ENCODE measurements at places on chromosomes 12 and 14. TPM values are rescaled to one million over a fixed set of nuclear protein-coding genes. Genes with fewer than 3 reads are reported as not detected.
A peak's percentile ranks its signal among the peaks of the same experiment; 100 is the strongest.

DNA sequence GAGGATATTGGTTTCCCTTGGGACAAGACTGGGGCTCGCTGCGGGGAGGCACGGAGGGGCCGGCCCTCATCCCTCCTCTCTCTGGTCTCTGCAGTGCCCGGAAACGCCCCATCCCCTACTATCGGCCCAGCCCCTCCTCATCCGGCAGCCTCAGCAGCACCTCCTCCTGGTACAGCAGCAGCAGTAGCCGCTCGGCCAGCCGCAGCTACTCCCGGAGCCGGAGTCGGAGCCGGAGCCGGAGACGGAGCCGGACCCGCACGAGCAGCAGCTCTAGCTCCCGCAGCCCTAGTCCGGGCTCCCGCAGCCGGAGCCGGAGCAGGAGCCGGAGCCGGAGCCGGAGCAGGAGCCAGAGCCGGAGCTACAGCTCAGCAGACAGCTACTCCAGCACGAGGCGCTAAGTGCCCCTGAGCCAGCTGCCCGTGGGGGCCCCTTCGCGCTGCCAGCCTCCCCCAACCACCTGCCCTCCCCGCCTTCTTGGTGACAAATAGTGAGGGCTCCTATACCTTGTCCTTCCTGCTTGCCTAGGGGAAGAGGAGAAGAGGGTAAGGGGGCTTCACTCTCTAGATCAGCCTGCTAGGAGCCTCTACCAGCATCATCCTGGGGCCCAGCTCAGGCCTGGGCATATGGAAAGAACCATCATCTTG is 22.2 kb upstream of the HSPB8 start:
- DNase-seq = no peak

Gene ANKRD33
- not detected for total RNA-seq

DNA sequence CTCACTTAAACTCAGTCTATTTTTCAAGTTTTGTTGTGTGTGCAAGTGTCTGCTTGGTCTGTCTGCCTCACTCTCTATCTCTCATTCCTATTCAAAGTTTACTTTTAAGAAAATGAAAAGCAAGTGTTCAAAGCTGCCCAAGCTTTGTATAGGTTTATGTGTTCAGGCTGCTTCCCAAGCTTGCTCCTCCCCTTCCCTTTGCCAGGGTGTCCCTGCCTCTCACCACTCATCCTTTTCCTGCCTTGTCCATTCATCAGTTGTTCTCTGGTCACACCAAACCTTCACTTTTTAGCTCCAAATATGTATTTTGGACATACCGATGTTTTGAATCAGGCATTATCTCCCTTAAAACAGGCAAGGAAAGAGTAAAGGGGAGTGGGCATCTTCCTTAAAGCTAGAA is 41.3 kb downstream of the STK38L start:
- no peak for DNase-seq

- no peak for DNase-seq
Measured at GRCh38 chr12:6440391-6440790, 4.4 kb upstream of the CD27 start.

DNA sequence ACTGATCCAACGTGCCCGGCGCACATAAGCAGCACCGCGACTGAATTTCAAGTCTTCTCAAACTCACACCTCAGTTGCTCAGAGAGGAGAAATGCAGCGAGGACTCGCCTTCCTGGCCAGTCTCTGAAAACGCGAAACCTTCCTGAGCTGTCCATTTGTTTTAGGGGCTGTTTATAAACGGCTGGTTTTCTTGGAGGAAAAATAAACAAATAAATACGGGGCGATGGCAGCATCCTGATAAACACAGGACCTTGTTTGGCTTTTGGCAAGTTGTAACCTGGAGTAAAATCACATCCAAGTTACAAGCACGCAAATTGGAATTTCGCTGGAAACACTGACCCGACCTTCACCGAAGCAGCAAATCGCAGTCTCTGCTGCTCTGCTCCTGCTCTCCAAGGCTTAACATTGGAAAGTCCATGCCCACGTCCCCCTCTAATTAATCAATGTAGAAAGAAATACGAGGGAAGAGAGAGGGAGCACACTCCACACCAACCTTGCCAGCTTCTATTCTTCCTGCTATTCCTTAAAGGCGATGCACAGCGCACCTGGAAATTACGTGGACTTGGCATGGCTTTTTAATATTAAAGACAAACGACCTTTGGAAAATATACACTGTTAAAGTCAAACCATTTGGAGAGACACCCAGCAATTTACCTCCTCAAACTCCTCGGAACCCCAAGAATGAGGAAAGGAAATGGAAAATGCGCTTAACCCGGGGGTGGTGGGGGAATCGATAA is 248.8 kb downstream of the APAF1 start:
- no peak for DNase-seq

- peak; percentile 87 for DNase-seq
Measured at GRCh38 chr14:75522224-75522982, at the start of gene BATF. Gene BATF (plus strand): TSS chr14:75522469. CDS start chr14:75522683, 214 bp downstream.

DNA sequence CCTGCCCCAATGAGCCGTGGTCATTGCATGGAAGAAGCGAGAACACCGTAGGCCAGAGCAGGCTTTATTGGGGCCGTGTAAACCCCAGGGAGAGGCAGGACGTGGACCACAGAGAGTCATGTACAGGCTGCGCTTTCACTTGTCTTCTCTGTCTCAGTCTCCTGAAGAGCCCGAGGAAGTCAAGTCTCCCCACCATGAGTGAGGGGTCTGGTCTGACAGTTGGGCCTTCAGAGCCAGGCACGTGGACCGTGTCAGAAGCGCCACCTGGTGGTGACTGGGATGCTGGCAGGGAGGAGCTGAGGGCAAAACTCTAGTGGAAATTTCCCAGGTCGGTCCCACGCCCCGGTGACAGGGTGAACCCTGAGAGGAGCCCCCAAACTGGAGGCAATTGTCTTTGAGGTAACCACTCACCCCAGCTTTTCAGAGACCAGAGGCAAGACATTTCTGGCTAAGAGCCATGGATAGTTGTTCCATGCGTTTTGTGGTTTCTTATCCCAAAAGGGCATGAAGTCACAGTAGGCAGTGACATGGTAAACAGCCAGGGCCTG is 17.4 kb downstream of the RPS6KL1 start:
- peak; percentile 86 for DNase-seq

Gene ADAM21
- 0.39 TPM for total RNA-seq

DNA sequence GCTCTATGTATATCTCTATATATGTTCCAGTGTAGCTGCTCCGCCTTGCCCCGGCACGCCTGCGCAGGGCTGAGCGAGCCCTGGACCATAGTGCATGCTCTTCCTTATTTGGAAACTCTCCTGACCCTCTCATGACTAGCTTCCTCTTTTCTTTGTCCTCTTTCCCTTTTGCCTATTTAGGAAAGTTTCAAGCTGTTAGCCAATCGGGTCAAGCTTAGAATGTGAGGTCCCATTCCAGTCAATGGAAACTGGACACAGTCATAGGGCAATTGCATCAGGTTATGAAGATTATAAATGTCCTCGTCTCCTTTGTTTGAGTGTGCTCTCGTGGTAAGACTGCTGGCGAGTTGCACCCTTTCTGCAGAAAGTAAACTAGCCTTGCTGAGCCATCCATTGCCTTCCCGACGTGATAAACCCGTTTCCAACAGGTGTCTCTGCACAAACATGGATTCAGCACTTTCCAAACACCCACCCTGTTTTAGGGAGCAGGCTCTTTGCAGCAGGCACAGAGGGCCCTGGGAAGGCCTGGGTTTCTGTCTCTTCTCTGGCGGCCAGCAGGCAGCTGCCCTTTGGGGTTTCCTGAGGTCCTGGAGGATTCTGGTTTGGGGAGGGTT is 30.9 kb downstream of the CCDC92 start:
- peak; percentile 31 for DNase-seq

DNA sequence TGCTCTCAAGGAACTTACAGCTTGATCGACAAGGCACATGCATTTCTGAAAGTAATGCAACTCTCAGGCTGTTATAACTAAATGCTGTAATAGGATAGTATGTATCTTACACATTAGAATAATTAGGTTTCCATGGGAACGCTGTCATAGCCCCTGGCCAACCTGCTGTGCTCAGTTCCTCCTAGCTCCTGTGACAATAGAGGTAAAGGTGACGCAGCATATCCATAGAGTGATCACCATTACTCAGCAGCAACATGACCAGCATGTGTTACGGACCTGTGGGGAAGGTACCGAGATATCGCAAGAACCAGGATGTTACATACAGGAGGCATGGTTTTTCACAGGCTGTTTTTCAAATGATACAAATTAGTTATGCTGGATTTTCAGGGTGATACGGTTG is 150.7 kb downstream of the CAND1 start:
- no peak for DNase-seq

- no peak for DNase-seq
Measured at GRCh38 chr12:18224745-18225144, 36.6 kb upstream of the PIK3C2G start.

- no peak for DNase-seq
Measured at GRCh38 chr14:51398898-51399297, 158.9 kb downstream of the TMX1 start.

DNA sequence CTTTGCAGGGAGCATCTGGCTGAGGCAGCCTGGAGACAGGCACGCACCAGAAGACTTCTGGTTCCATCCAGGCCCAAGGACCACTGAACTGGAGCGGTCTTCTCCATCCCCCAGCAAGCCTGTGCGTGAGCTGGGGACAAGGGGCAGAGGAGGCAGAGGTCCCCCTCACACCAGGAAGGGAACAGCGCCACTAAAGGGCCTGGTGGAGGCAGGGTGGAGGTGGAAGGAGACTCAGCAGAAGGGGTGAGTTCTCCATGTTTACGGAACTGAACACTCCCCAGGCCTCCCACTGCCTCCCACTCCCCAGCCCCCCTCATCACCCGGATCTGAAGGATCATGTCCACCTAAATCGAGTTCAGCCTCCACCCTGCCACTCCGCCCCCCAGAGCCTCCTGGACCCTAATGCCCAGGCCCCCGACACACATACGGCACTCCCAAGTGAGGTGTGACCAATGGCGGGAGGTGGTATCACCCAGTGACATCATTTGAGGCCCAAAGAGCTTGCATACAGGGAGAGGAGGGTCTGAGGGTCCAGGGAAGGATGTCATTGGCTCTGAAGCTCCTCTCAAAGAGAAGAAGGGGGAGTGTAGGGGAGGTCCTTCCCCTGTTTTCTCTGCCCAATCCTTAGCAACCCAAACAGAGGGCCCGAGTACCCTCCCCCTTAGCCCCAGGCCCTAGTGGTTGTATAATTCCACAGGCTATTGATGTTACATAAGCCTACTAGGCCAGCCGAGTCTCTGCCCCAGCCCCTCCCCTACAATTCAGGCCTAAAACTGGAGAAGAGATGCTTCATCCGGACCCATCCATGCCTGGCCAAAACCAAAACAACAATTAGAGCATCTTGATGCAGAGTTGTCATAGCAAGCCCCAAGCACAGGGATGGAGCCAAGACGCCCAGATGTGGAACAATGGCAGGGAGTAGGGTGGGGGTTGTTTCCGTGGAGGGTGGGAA is 1.0 kb downstream of the FAIM2 start:
- DNase-seq = no peak

- DNase-seq = no peak
Measured at GRCh38 chr14:96039633-96040311, 610 bp downstream of the C14orf132 start.

DNA sequence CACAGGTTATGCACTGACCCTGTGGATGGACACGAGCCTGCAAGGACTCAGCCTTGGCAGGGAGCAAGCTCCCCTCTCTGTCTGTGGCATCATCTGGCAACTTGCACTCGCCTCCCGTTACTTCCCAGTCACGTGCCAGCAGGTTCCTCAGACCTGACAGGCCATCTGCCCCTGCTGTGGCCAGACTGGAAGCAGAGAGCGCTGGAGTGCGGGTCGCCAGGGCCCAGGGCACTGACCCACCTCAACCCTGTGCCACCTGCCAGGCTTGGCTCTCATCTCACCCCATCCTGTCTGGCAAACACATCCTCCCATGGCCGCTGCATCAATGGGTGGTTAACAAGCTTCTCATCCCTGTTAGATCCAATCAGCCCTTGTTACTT is 28.4 kb downstream of the SLC6A12 start:
- DNase-seq = no peak
